Right kidney (tissue), 9 donors: ENCODE measurements at places on chromosomes 3 and 15.

GRCh38 chr3:58171126-58171525 lies 39.6 kb downstream of the DNASE1L3 start:
- DNase-seq: no peak

DNA sequence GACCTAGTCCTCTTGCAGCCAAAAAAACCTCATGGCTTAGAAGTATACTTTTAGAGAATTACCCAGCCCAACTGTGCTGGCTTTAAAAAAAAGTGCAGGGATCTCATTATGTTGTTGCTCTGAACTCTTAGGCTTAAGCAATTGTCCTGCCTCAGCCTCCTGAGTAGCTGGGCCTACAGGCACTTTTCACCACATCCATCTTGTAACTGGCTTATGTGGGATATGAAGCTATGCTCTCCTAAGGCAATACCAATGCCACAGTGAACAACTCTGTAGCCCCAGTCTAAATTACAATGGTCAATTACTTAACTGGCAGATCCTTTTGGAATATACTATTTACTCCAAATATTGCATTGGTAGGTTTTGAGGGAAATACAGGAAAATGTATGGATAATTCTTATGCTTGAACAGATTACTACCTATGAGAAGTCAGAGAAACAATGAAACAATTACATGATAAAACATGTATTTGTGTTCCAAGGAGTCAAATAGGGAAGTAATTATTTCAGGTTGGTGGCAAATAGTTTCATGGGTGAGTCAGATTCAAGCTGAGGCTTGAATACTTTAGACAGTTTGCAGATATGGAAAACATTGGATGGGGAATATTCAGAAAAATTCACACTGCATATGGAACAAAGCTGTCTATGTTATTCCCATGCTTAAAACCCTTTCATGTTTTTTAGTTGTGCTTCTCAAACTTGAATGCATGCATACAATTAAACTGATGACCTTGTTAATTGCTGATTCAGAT lies 34.6 kb upstream of the GPR149 start:
- no peak for DNase-seq

GRCh38 chr3:195762611-195763010 lies 41.8 kb downstream of the MUC20 start:
- no peak for DNase-seq

DNA sequence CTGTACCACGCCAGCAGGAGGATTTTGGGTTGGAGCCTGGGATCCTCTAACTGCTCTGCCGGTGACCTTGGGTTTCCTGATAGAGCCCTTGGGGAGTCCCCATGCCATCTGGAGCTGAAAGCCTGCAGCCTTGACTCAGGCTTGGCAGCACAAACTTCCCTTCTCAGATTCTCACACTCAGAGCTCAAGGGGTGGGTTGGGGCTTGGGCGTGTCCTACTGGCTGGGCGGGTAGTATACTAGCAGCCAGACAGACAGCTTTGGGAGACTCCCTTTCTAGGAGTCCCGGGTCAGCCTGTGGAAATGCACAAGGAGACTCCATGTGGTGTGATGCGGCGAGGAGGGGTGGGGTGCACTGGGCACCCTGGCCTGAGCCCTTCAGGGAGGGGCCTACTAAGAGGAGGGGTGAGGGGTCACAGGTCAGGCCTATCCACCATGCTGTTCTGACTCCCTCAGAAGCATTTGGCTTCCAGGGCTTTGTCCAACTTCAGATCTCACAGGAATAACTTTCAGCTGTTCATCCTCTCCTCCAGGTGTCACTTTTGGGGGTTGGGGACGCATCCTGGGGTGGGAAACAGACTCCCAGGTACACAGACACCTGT lies 21.6 kb upstream of the PLXNA1 start:
- no peak for DNase-seq

- DNase-seq: no peak
Observed at GRCh38 chr3:184332370-184333090, 4.9 kb upstream of the FAM131A start.

DNA sequence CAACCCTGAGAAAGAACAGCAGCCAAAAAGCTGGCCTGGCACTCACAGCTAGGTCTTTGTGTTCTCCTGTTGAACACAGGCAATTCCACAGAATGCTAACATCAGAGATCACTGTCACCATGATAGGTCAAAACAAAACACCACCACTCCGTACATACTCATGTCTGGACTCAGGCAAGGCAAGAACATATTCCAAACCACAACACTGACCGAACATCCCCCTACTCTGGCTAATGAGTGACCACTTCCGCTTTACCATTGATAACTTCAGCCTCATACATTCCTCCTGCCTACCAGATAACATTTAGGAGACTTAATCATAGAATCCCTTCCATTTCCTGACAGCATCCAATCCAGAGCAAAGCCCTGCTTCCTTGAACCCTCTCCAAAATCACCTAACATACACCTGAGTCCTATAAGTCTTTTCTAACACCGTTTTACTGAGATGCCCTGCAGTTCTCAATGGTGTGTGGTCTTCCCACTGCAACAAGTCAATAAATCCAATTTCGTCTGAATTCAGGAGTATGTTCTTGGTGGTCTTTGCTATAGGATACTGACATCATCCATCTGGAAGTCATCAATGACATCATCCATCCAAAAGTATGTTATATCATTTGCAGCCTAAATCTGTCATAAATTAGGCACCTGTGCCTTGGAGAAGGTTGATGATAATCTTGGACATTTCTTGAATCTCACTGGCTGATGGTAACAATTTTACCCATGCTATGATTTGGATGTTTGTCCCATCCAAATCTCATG lies 23.7 kb downstream of the RIOX2 start:
- no peak for DNase-seq

- DNase-seq: peak; percentile 79
Observed at GRCh38 chr15:70100474-70101341, 3.0 kb upstream of the TLE3 start.

DNA sequence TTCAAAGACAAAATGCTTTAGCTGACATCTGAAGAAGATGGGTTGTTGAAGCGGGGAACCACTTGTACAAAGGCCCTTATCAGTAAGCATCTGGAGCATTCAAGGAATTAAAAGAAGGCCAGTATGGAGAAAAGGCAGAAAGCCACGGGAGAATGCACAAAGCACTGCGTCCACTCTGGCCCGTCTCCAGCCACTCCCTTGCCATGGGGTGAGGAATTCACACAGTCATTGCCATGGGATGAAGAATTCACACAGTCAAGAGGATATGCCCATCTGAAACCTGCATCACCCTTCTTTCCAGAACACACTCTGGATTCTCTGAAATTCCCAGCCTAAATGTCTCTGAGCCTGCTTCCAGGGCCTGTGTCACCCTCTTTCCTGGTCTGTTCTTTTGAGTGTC lies 26.7 kb upstream of the STAG1 start:
- DNase-seq: no peak

DNA sequence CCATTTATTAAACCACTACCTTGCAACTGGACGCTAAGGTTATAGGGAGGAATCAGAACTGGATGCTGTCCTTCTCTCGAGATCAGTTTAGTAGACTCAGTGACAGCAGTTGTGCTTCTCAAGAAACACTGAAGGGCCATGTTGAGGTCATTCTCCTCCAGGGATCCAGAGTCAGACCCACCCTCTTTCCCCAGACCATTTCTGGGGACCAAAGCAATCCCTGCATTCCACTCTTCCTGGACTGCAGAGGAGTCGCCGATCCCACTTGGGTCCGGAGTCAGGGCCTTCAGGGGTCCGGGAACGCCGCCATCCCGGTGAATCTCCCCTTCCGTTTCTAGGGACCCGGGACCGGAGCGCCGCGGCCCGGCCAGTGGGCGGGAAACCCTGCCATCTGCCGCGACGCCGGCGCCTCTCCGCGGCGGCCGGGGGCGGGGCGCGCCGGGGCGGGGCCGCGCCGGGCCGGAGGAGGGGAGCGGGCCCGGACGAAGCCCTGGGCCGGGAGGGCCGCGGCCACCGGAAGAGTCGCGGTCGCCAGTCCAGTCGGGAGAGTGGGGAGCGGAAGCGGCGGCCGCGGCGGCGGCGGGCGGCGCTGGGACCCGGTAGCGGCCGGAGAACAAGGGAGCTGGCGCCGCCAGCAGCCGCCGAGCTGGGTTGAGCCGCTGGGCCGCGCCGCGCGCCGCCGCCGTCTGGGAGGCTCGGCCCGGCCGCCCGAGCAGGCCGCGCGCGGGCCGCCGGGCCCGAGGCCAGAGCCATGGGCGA lies at the start of gene DVL3:
Gene DVL3, plus strand, starts transcription at position 493 of the 759 bp plus-strand sequence. Its CDS starts 259 bp downstream, at position 752.
- peak; percentile 82 for DNase-seq

- no peak for DNase-seq
Observed at GRCh38 chr3:192090586-192090985, 629.6 kb downstream of the PYDC2 start.

DNA sequence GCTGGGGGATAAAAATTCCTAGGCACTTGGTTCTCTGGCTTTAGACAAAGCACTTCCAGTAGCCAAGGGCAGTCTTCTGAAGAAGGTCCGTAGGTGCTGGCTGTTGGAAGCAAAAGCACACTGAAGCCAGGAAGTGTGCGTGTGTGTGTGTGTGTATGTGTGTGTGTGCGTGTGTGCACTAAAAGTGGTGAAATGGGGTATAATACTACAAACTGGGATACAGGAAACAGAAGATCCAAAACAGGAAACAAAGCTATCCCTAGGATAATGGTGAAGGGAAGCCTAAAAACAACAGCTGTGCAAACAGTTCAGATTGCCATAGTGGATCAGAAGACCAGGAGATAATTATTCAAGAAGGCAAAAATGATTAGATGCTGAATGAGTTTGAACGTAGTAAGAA lies 103.4 kb downstream of the IL20RB start:
- DNase-seq: no peak

DNA sequence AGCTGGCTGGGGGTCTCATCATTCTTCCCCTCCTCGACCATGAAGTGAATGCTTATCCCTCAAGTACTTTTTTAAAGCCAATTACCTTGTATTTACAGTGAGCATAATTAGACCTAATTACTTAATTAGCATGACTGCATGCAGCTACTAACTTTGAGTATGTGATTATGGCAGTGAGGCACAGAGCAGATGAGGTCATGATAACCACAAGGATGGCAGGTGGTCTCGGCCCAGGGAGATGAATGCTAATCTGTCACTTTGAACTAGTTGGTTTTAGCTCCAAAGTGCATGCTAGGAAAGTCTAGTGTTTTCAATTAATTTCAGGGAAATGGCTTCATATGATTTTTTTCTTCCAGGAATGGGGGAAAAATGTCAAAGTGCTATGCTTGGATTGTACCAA lies 233.8 kb downstream of the NTRK3 start:
- no peak for DNase-seq

DNA sequence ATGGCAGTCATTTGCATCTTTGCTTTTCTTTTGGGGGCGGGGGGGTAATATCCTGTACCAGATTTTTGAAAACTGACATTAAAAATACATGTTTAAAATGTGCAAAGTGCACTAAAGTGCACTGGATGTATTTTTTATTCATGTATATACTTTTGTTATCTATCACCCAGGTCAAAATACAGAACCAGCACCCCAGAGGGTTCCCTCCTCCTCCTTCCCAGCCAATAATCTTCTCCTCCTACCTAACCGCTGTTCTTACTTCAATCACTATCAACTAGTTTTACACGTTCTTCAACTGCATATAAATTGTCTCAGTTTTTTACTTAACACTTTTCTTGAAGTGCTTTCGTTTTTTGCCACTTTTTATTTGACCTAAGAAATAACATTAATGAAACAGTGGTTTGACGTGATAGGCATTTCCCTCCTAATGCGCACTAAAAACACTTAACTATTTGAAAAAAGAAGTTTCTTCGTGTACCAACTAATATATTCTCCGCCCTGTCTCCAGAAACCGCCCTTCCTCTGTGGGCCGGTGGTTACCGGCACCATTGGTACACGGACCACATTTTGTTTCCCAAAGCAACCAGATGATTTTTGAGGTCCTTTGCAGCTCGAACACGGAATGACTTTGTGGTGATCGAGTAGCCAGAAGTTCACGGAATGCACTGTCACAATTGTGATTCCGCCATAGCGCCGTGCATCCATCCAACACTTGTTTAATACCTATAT lies 836 bp upstream of the AKAP13 start:
- no peak for DNase-seq

DNA sequence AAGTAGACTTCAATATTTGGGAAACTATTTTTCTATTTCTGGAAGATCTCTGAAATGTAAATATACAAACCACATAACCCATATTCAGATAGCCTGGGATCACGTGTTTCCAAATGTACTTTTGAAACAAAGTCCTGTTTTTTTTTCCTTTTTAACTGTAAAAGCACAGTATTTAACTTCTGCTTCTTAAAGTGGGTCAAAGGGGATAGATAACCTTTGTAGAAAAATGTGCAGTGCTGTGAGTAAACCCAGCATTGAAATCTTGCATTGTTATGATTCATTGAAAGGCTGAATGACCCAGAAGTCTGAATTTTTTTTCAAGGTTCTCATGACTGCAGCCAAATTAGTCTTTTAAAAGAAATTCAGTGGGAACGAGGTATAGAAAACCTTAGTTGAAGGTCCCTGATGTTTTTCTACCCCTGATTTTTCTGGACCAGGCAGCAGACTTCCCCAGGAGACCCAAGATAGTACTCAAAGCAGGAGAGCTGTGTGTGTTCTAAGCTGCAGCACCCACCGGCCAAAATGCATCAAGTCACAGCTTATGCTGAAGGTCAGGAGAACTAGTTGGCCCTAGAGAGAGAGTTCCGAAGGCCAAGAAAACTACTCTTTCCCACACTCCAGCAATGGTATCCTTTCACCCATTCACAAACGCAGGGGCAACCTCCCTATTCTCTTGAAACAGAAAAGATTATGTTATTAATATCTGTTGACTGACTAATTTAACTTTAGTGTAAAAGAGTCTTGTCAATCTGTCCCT lies 43.6 kb upstream of the APH1B start:
- no peak for DNase-seq

DNA sequence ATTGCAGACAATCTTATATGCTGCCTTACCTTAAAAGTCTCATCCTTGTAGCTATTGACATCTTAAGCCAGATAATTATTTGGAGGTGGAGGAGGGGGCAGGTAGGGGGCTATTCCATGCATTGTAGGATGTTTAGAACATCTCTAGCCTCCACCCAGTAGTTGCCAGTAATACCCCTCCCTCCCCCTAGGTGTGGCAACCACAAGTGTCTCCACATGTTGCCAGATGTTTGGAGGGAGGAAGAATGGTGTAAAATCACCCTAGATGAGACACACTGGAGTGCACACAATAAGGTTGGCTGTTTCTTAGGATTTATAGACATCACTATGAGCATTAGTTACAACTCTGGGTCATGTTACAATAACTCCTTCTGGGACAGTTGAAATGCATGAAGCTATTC lies 27.4 kb downstream of the GORASP1 start:
- DNase-seq: no peak

DNA sequence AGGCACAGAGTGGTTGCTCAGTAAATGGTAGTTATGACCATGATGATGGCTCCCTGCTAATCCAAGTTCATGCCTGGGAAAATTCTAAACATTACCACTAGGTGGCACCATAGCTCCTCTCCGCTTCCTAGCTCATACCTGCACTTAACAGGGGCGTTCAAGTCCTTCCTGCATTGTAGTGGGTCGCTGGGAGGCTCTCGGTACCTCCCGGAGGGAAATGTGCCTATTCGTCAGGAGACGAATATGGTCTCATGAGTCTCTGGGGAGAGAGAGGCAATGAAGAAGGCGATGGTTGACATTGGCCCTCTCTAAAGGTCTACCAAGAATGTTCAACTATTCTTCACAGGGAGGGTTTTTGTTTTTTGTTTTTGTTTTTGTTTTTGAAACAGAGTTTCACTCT lies 10.9 kb downstream of the MESP1 start:
- no peak for DNase-seq

- no peak for DNase-seq
Observed at GRCh38 chr15:63231706-63232105, 42.3 kb downstream of the RAB8B start.
